T-helper 1 cell (primary cell): ENCODE measurements at places on chromosomes 13 and 19.

DNA sequence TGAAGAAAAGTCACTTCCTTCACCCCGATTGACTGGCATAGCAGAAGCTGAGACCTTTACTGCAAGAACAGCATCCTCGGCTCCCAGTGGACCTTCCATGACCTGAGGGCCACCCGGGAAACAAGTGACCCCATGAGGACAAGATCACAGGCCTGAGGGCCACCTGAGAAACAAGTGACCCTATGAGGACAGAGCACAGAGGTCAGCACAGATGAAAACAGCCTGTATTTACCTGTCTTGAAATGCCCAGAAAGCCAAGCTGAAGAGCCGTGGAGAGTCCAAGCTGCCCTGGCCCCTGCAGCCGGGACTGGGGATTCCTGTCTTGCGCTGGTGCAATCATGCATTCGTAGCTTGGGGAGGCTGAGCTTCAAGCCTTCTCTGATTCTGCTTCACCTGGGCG, 114.2 kb upstream of the SPACA7 start:
- no peak for DNase-seq

- DNase-seq: no peak
These were observed 161.0 kb downstream of the KCTD12 start for GRCh38 chr13:76725211-76725610.

GRCh38 chr19:58566989-58567388, 6.1 kb downstream of the MZF1 start:
- no peak for DNase-seq

DNA sequence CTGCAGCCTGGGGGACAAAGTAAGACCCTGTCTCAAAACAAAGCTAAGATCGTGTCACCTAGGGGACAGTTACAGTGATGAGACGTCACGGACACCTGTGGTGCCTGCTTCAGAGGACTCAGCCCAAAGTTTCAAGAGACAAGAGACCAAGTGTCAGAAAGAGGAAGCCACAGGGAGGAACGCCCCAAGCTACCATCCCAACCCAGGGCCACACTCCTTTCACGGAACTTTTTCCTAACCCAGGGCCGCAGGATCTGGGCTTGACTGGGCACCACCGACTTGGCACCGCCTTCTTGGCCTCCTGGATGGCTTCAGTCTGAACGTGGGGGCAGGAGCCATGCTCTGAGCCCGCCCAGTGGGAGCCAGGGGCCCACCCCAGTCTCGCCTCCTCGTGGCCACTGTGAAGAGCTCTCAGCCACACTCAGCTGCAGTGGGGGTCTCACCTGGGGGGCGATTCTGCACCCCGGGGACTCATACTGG, 8.5 kb downstream of the MOB3A start:
- DNase-seq: peak; percentile 60

DNA sequence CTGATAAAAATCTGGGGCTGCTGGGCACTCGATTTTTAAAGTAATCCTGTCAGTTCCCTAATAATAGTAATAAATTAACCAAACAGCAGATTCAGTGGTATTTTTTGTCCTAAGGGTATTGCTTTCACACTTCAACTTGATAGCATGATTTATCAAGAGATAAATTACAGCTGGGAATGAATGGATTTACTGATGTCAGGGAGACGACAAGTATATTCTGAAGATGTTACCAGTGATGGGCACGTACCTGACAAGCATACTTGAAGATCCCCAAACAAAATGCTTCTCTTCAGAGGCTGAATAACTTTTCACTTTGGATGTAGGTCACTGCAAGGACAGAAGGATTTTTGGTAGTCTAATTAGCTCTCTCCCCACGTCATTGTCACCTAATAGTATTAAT, 82.0 kb downstream of the OLFM4 start:
- no peak for DNase-seq

GRCh38 chr13:94327318-94327717, 152.2 kb downstream of the DCT start:
- DNase-seq: no peak

- DNase-seq: no peak
These were observed 1.3 kb upstream of the GARIN5A start for GRCh38 chr19:50477751-50478515.

- DNase-seq: no peak
These were observed 31.8 kb upstream of the PSG9 start for GRCh38 chr19:43300876-43301765.

DNA sequence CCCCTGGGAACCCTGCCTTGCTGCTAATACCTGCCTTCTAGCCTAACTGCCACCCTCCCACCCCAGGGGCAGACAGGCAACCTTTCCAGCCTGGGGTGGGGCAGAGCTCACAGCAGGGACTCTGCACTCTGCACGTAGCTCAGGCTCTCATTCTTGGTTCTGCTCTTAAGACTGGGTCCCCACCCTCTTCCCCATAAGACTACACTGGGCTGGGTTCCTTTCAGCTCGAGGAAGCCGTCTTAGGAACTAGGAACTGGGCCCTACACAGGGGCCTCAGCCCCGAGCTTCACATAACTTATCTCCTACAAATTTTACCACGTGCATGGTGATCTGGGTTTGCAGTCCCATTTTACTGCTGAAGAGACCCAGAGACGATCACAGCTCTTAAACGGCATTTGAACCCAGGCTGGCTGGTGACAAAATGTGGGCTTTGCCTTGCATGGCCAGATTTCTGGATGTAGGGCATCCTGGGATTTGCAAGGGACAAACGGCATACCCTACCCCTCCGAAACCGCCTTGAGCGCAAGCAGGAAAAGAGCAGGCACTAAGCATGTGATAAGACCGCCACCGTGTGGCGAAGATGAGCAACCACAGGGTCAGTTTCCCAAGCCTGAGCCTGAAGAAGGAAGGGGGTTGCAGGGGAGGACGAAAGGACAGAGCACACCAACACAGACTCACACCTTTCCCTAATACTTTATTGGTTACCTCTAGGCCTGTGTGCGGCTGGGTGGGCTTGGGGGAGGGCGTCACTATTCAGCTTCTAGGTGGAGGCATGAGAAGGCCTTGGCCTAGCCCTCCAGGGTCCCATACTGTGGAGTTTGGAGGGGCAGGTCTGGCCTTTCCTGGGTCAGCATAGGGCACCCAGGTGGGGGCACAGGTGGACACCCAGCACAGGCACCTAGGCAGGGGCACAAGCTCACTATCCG, 5.1 kb downstream of the JUNB start:
- peak; percentile 82 for DNase-seq

DNA sequence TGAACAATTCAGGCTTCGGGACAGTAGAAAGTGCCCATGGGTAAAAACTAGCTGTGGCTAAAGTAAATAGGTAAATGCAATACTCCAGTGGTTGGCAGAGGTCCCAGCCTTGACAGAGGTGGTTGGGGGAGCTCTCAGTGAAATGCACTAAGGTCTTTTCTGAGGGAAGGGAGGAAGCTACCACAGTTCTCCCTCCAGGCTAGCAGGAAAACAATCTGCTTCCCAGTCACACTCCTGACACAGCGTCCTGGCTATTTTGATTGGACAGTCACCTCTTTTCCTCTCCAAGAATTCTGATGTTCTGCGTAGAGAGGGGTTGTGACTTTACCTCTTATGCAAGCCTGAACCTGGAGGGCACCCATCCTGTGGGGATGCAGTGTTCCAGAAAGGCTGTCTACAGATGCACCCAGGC, 128.7 kb downstream of the CYSLTR2 start:
- DNase-seq: no peak

DNA sequence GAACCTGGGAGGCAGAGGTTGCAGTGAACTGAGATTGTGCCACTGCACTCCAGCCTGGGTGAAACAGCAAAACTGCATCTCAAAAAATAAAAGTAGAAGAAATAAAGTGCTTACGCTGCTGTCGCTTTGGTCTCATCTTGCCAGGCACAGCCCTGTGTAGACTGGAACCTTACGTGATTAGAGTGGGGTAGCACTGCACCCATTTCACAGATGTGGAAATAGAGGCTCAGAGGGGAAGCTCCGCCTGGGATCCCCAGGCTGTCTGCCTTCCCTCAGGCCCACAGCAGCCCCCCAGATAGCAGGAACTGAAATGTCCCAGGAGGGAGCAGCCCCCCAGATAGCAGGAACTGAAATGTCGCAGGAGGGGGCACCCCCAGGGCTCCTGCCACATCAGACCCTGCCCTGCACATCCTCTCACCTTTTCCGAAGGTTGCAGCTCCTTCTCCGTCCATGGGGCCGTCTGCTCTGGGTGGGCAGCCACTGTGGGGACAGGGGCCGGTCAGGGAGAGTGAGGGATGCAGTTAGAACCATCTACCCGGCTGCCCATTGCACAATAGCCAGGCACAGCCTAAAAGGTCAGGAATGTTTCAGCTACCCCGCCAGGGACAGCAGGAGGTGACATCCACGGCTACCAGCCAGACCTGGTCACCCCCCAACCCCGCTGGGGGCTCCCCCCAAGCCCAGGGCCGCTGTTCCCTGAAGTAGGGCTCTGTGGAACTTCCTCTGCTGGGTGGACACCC, 1.9 kb downstream of the PLIN4 start:
- no peak for DNase-seq

DNA sequence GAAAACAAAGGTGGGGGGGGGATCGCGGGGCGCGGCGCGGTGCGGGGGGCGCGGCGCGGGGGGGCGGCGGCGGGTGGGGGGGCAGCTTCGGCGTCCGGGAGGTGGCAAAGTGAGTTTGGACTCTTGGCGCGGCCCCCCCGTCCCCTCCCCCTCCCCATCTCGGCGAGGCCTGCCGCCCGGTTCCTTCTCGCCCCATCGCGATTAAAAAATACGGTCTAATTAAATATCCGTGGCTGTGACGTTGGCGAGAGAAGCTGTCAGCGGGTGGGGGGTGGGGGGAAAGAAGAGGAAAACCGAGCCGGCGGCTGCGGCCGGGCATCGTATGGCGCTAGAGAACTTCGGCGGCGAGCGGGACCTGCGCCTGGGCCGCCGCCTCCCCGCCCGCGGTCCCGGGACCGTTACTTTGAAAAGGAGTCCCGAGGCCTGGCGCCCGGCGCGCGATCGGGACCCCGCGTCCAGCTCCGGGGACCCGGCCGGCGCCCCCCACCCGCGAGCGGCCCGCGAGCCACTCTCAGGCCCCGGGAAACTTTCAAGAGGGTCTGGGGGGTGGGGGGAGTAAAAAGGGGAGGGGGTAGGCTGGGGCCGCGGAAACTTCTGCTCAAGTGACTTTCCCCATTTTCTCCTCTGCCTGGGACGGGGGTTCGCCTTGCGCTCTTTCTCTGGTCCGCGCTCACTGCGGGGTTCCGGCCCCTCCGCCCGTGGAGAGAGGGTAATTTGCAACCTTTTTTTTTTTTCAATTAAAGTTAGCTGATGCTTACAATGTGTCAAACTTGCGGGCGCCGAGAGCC, 146.3 kb upstream of the ZNF536 start:
- no peak for DNase-seq

GRCh38 chr19:13014101-13014920, 19.0 kb downstream of the NFIX start:
- no peak for DNase-seq
